Esophagus squamous epithelium (tissue), 5 donors: ENCODE measurements at places on chromosomes 11 and 22.

- no peak for DNase-seq
Measured at GRCh38 chr11:30483056-30483455, 103.1 kb downstream of the MPPED2 start.

DNA sequence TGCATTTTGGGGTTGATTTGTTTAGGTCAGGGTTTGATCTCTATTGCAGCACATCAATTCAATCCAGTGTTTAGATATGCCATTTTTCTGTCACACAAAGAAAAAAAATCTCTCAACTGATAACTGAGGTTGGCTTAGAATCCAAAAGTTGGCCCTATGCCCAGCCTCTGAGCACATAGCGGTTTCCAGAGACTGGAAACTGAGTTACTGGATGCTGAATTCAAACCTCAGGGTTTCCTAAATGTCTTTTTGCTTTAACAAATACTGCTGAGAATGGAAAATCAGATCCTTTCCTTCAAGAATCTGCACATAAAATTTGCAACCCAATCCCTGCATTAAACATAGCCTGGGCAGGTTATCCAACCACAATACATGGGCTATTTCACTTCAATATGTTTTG is 4.0 kb downstream of the P4HA3 start:
- DNase-seq, result no peak

DNA sequence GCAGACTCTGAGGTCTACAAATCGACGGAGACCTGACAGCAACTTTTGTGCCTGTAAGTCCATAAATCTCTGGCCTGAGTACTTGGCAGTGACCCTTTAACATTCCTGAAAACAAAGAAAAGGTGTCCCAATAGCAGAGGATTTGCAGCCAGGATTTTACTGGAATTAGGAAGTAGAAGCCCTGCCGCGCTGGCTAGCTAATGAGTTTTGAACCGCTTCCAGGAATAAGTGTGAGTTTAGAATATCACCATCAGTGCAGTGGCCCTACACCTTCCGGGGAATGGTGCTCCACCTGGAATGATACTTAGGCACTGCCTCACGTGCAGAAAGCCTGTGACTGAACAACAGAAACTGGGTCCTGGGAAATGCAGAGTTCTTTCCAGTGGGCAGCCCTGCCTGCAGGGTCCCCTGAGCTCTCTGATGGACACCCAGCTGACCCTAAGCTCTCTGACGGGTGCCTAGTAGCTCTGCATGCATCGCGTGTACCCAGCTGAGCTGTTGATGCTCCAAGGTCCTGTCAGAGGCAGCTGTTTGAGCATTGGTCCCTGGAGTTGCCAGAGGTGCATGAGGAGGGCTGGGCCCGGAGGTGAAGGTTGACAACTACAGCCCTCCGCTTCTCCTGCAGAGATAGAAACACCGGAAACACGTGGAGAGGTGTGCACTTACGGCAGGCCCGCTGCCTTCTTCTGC is 380.9 kb downstream of the TBC1D22A start:
- DNase-seq, result no peak

DNA sequence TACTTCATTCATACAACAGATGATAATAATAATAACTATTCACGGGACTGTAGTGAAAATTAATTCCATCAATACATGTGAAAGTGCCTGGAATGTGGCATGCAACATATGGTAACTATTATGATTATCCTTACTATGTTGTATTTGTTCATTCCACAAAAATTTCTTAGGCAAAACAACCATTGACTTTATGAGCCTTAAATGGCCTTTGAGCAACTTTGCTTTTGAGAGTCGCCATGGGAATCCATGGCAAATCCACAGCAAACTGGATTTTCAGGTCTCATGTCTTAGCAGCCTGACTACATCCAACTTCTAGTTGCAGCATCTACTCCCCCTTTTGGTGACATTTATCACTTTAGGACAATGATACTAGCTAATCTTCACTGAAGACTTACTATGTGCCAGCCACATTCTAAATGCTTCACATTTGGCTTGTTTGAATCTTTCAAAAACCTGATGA is 56.8 kb downstream of the SLC1A2 start:
- no peak for DNase-seq

GRCh38 chr11:88414981-88415413 is 77.5 kb upstream of the CTSC start:
- DNase-seq, result no peak

DNA sequence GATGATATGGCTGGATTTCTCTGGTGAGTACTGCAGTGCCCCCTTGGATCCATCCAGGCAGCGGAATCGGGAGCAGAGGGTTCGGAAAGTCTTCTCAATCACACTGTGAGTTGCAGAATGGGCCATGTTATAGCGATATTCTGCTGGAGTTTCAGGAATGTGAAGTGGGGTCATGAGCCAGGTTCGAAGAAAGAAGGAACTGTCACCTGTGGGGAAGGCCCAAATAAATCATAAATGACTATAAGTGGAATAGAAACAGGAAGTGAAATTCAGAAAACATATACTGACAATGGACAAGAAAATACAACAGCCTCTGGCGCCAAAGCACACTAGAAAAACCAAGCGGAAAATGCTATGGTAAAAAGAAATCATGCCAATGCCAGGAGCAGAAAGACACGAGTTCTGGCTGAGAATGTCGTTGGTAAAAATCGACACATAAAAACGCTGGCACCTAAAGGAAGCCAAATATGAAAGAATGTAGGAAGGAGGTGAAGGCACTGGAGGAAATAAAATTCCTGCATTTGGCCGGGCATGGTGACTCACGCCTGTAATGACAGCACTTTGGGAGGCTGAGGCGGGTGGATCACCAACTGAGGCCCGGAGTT is 10.0 kb upstream of the AMBRA1 start:
- no peak for DNase-seq

GRCh38 chr11:69574608-69575255 is 66.2 kb upstream of the CCND1 start:
- no peak for DNase-seq

DNA sequence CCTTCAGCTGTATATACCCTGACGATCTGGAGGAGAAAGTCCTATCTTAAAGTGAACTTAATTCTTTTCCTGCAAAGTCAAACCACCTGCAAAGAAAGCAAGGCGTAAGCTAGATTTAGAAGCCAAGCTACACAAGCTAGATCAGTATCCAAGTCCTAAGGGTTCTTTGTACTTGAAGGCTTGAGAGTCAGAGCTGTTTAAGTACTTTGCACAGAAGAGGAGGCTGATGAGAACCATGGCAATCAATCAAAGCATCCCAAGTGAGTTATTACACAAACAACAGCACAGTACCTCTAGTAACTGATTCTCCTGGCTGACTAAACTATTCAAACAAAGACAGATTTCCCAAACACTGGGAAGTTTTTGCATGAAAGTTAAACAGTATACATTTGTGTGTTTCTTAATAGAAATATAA is 1.9 kb downstream of the CDON start:
- DNase-seq, result no peak

DNA sequence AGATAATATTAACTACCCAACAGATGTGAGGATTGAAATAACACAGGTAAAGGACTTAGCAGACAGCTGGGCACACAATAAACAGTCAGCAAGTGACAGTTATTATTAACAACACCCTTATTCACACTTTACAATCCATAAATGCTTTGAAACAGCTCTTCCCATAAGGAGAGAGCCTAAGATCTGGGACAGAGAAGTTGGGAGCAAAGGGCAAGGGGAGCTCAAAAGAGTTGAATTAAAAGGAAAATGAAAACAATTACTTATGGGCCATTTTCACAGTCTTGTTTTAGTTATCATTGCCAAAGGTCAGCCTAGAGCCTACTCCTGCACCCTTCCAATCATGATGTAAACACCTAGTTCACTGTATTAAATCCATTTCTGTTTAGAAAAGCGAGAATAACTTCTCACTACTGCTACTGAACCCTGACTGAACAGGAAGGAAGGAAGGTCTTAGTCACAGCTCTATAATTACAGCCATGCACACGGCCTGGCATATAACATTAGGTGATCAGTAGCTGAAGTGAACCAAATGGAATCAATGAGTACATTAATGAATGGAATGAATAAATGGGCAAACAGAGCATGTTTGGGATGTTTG is 111.3 kb downstream of the PLEKHA7 start:
- no peak for DNase-seq

- DNase-seq, result no peak
Measured at GRCh38 chr22:29469755-29470154, 10.3 kb upstream of the NEFH start.

GRCh38 chr11:34600339-34601084 is 20.4 kb upstream of the EHF start:
- no peak for DNase-seq

- DNase-seq, result no peak
Measured at GRCh38 chr22:17807578-17808410, 33.5 kb upstream of the BID start.

DNA sequence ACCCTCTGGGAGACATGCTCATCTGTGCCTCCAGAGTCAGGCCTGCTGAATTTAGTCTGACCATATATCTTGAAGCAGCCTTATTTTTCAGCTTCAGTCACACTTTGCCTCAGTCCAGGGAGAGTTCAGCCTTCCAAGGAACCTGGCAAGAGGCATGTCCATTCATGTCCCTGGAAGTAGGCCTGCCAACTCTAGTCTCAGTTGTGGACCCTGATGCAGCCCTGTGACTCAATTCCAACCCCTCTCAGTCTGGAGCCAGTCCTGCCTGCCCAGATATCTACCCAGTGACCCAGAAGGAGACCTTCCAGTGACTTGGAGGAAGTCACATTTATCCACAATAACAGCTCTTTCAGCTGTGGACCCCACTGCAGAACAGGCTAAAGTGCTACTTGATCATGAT is 566.6 kb downstream of the TMEM135 start:
- no peak for DNase-seq

GRCh38 chr22:39859903-39860588 is 33.5 kb downstream of the ENTHD1 start:
- no peak for DNase-seq

DNA sequence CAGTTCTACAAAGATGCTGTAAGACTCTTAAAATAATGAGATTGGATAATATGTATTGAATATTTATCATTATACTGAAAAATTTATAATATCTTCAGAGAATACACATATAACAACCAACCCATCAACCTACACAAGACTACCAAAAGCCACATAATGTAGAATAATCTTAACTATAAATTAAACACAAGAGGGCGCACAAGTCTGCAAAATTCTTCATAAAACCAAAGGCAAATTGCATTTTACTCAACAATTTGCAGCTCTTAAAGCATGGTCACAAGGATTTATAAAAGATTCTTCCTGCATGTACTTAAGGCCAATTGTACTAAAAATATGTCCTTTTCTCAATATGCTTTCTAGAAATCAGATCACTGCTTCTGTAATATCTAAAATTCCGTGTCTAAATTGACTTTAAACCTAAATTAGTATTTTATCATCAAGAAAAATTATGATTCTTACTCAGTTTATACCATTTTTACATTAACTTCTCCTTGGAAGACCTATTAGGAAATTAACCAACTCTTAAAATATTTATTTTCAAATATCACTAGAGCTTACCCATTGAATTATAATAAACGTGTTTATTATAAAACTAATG is 79.0 kb downstream of the TTC28 start:
- DNase-seq, result no peak

DNA sequence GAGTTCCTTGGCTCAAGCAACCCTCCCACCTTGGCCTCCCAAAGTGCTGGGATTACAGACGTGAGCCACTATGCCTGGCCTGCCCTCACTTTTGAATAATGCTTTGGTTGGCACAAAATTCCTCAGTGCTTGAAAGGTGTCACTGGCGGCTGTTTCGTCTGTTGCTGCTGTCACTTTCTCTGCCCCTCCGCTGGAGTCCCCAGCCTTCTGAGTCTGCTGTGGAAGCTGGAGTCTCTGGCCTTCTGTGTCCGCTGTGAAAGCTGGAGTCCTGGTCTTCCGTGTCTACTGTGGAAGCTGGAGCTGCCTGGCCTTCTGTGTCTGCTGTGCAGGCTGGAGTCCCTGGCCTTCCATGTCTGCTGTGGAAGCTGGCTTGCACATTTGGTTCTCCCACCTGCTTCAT is 4.9 kb upstream of the KRTAP5-1 start:
- no peak for DNase-seq

DNA sequence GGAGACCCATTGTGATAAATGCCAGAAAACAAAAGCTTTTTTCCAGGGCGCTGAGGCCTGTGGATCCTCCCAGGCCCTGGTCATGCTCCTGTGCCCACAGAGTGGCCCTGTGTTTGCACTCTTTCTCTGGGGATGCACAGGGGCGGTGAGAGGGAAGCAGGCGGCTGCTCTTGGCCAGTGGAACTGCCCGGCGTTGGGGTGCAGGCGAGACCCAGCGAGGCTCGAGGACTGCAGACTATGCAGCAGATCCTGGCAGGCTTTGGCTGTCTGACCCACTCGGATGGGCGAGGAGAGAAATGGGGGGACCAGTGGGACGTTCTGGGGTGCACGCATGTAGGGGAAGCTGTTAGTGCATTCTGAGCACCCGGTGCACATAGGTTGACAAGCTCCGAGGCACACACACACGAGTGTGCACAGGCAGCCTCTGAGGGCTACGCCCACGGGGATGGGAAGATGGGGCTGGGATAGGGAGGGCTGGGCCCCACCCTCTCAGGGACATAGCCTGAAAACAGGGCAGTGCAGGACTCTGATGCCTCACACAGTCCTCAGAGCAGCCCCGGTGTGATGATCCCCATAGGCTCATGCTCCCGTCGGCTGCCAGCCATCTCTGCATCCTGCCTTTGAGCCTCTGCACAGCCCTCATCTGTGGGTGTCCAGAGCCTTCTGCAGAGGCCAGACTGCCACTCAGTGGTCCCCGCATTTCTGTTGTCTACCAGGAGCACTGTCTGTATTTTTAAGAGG is 1233.5 kb downstream of the BRD1 start:
- no peak for DNase-seq

- no peak for DNase-seq
Measured at GRCh38 chr22:46352691-46353386, 17.3 kb downstream of the TRMU start.

GRCh38 chr22:49763138-49763537 is 64.5 kb downstream of the BRD1 start:
- DNase-seq, result no peak

GRCh38 chr11:68775951-68776388 is 24.6 kb upstream of the TESMIN start:
- no peak for DNase-seq

DNA sequence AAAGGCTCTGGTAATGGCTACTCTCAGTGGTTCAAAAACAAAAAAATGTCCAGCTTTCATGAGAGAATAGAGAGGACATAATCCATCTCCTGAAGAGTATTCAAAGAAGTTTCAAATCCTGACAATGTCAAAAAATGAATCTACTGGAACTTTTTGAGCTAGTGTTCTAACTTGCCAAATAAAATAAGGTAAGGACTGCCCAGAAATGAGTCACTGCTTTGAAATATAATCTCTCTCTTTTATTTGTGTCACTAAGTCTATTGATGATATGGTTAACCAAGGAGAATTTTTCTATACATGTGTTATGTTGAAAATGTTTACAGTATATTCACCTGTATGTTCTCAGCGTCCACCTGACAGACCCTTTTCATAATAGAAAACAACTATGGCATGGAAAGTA is 3.4 kb downstream of the GUCY1A2 start:
- DNase-seq, result no peak
